ENCODE measurements at places on chromosomes 13 and 19.

- no peak for DNase-seq
Measured at GRCh38 chr19:55095260-55096060, 19.8 kb downstream of the EPS8L1 start.

DNA sequence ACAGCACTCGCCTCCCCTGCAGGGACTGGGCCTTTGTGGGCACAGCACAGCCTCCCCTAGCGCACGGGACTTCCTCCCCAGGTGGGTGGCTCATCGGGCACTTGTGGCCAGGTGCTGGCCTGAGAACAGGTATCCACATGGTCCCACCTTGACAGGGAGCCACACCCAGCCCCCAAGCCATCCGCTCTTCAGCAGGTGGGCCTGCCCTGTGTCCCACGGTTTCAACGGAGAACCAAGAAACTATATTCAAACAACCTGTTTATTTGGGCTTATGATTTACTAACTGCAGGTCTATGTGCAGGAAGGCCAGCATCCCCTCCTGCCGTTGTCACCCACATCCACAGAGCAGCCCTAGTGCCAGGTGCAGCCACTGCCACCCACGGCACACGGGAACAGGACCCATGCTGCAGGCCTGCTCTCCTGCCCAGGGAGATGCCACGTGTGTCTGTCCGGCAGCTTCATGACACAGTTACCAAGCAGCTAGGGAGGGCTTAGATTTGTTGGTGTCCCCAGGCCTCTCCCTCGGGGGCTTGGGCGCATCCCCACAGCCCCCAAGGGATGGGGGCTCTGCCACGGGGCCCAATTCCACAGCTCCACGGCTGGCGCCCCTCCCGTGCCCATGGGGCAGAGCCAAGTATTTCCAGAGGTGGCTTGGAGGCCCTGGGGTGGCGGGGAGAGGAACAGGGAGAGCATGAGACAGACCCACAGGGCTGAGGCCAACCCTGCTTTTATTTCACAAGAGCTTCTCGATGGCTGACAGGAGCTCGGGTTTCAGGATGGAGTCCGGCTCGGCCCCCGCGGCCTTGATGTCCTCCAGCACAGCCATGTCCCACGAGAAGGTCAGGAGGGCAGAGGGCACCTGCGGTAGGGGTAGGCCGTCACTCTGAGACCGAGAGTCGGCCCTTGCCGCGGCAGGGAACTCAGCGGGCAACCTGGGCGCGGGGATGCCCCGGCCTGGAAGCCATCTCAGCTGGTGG lies 12.5 kb downstream of the UBXN6 start:
- DNase-seq: no peak

- DNase-seq: peak; percentile 85
Measured at GRCh38 chr13:26186118-26186870, 35.8 kb downstream of the RNF6 start.

DNA sequence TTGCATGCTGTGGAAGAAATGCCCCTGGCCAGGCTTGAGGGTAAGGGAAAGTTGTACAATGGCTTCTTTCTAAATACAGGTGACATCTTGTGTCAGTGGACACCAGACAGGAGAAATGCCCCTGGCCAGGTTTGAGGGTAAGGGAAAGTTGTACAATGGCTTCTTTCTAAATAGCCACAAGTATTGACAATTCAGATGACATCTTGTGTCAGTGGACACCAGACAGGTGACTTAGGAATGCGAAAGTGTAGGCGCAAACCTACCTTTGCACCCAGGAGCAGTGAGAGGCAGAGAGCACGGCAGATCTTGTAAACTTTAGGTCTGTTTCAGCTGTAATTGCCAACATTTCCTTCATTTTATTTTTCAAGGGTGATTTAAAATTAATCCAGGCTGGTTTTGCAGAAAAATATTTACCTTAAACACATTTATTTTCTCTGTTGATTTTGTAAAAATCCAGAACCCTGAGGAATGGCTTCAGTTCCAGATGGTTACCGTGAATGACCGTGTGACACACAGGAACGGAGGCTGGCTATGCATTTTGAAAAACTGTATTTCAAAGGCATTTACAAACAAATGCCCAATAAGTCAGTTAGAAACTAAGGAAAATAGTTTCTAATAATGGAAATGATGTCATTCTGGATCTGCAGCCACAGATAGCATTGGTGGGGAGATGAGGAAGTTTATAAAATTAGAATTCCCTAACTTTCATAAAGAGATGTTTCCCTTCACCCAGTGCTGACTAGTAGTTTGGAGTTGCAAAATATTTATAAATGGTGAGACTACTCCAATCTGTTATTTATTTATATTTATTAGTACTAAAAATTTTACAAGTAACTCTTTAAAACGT lies 34.9 kb downstream of the TNFSF13B start:
- DNase-seq: no peak

GRCh38 chr19:29418201-29418600 lies 107.6 kb upstream of the VSTM2B start:
- DNase-seq: no peak

DNA sequence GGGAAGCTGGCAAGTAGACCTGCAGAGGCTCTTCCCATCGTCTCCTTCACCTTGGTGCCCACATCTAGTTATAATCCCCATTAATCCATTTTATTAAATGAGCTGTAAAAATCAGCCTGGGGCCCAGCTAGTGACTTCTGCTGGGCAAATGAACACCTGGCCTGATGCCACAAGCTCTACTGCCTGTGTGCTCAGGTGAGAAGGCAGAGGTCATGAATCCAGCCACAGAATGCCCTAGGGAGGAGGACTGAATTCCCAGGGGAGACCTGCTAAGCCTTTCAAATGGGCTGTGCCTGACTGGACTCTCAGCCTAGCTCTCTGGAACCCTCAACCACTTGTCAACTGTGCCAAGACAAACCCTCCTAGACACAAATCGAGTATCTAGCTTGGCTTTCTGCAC lies 74.0 kb downstream of the PDS5B start:
- no peak for DNase-seq

- DNase-seq: no peak
Measured at GRCh38 chr13:21590231-21590630, 13.7 kb downstream of the MICU2 start.

- no peak for DNase-seq
Measured at GRCh38 chr13:34543836-34544235, 398.2 kb upstream of the NBEA start.

- DNase-seq: no peak
Measured at GRCh38 chr19:47026889-47027288, 7.3 kb downstream of the NPAS1 start.

DNA sequence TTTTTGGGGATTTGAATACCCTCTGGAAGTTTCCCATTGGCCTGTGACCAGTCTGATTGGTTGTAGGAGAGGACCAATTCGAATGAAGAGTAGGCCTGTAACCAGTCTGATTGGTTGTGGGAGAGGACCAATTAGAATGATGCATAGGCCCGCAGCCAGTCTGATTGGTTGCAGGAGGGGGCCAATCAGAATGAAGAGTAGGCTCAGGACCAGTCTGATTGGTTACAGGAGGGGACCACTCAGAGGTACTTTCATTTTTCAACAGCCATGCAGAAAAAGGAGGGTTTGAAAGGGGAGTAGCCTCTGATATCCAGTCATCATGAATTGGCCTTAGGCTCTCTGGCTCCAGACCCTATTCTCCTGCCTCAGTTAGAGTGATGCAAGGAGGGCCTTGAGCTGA lies 30.4 kb upstream of the SLC1A5 start:
- DNase-seq: no peak

DNA sequence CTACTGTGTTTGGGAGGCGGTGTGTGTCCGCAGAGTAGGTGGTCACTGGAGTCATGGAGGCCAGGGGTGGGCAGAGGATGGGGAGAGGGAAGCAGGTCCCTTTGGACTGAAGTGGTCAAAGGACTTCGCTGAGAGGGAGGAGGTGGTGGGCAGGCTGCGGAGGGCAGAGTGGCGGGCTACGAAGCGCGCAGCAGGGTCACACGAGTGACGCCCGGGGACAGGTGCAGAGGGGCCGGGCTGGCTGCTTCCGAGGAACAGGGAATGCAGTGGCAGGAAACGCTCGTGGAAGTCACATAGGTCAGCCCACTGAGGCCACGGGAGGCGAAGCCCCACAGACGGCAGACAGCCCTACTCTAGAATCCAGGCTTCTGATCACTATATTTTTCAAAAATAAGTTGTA lies 111.5 kb downstream of the URI1 start:
- DNase-seq: no peak

All from SIG-M5 (cell line).